ENCODE measurements at places on chromosomes 1 and 21.

GRCh38 chr21:22355949-22356348 lies 1357.7 kb downstream of the NCAM2 start:
- DNase-seq = no peak

- no peak for DNase-seq
Observed at GRCh38 chr1:180793451-180793850, 119.2 kb upstream of the KIAA1614 start.

DNA sequence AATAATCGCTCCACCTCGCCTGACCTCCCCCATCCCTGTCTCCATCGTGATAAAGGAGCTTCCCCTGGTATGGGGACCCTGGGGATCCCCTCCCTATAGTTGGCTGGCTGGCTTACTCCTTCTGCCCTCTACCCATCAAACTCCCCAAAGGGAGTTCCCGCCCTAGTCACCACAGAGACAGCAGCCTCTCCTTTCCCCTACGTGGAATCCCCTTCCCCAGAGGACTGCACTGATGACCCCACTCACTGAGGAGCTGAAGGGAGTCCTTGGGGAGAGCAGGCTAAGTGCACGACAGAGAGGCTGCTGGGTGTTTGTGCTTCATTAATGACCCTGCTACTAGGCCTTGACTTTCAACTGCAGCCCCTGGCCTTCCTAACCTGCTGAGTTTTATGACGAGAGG lies 1.9 kb downstream of the CADM3 start:
- no peak for DNase-seq

GRCh38 chr1:110035236-110035752 lies 870 bp downstream of the STRIP1 start:
- DNase-seq = no peak

DNA sequence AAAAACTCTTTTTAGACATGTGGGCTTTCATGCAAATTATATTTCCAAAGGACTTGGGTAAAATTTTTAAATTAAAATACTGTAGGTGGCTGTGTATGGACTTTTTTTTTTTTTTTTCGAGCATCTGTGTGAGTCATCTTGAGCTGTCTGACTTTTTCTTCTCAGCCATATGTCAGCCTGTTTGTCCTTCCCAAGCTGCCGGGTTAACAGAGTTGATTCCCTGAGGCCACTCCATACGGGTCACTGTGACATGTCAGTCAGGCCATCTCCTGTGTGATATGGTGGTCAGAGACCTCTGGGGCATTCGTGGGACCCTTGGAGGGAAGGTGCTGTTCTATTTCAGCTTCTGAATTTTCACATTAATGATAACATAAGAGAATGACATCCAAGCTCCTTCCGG lies 148.3 kb downstream of the KCNJ6 start:
- DNase-seq = no peak

GRCh38 chr1:48810740-48811139 lies 34.0 kb upstream of the BEND5 start:
- no peak for DNase-seq

- no peak for DNase-seq
Observed at GRCh38 chr1:233376382-233377110, 49.0 kb downstream of the MAP3K21 start.

DNA sequence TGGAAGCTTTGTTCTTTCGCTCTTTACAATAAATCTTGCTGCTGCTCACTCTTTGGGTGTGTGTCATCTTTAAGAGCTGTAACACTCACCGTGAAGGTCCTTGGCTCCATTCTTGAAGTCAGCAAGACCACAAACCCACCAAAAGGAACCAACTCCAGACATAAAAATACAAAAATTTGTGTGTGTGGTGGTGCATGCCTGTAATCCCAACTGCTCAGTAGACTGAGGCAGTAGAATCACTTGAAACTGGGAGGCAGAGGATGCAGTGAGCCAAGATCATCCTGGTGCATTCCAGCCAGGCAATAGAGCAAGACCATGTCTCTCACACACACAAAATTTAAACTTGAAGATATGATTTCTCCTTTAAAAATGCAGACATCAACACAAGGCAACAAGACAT lies 1431.7 kb upstream of the B3GALT2 start:
- no peak for DNase-seq

GRCh38 chr1:178495741-178496409 lies 889 bp downstream of the CLEC20A start:
- DNase-seq = no peak

DNA sequence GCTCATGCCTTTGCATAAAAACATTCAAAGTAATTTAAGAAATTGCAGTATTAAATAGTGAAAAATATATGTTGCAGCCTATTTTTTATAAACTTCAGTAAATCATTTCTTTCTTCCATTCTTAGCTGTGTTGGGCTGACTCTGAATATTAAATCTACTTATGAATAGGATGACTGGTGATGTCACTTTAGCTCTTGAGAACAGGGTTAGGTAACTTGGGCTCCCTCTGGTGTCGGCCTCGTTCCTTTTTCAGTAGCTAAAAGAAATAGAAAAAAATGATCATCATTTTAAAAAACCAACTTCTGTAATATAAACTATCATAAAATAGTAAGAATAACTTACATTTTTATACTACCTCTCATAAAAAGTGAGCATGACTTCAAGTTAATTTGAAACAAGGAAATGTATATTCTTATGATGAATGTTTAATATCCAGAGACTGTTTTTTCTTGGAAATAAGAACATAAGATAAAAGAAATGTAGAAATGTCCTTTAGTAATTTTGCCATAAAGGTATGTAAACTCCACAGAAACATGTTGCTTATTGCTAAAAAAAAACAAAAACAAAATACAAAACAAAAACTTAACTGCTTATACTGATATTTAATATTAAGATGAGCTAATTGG lies 26.8 kb upstream of the NCAM2 start:
- peak; percentile 93 for DNase-seq

- DNase-seq = peak; percentile 84
Observed at GRCh38 chr1:6701437-6702153, at the start of gene DNAJC11. TSS of gene DNAJC11 (minus strand) at chr1:6701816. CDS start at chr1:6701800, 16 bp downstream.

DNA sequence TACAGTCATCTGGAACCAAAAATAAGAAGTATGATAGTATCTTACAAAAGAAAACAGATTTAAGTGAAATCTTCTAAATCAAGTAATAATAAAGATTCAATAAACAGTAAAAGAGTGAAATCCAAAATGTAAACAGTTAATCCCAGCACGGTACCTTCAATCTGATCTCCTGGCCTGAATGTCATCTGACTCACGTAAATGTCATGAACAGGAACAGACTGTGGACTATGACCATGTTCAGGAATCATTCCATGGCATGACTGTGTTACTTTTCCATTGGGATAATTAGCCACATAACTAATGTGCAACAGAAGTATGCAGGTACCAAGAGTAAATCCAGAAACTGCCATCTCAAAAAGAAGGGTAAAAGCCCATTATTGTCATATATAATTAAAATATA lies 18.0 kb downstream of the FRRS1 start:
- no peak for DNase-seq

GRCh38 chr1:101371259-101371658 lies 134.4 kb downstream of the S1PR1 start:
- DNase-seq = no peak

DNA sequence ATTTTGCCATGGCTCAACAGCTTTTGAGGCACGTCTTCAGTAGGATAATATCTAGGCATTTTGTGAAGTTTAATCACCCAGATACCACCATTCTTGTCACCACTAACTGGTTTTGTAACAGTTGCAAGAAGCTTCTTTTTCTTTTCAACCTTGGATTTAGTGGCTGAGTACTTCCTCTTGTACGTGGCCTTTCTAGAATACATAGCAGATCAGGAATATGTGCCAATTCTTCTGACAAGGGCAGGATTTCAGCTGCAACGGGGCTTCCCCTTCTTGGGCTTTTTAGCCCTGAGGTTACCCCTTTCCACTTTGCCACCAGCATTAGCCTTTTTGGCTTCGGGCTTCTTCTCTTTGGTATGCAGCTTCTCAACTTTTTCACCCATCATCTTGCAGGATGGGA lies 79.3 kb upstream of the WARS2 start:
- DNase-seq = no peak

DNA sequence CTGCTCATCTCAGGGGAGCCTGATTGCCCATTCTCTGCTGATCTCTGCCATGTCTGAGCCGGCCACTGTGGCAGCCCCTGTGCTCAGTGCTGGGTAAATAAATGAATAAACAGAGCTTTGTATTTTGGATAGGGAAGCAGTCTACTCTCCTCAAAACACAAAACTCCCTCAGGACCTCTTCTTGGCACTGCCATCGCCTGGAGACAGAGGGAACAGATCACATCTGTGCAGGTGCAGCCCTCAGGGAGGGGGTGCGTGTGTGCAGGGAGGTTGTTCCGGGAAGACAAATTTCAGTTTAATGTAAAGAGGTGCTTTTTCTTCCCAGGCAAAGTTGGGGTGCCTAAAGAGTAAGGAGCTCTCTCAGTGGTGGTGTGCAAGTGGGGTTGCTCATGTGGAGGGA lies 7.7 kb upstream of the FAM167B start:
- no peak for DNase-seq

DNA sequence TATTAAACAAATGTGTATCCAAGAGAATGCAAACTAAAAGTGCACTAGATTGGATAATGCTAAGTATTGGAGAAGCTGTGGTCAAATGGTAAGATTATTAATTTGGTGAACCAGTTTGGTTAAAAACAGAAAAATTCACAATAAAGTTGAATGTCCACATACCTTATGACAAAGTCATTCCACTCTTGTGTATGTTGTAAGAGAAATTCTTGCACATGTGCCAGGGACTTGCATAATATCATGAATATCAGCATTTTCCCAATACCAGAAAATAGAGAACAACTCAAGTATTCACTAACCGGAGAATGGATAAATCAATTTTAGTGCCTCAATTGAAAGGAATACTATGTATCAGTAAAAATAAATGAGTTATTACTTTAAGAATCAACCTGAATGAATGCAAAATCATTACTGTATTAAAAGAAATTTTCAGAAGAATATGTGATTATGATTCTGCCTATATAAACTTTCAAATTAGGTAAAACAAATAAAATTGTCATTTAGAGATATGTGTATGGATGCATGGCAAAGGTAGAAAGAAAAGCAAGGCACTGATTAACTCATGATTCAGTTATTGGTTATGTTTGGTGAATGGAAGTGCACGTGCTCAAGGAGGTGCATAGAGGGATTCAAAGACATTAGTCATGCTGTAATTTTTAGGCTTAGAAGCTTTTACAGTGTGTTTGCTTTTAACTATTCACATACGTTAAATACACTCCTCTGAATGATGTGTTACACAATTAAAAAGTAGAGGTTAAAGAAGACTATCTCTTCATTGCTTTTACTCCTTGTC lies 217.4 kb upstream of the KCNK2 start:
- no peak for DNase-seq

GRCh38 chr1:54479841-54480524 lies 68.0 kb upstream of the ACOT11 start:
- no peak for DNase-seq

DNA sequence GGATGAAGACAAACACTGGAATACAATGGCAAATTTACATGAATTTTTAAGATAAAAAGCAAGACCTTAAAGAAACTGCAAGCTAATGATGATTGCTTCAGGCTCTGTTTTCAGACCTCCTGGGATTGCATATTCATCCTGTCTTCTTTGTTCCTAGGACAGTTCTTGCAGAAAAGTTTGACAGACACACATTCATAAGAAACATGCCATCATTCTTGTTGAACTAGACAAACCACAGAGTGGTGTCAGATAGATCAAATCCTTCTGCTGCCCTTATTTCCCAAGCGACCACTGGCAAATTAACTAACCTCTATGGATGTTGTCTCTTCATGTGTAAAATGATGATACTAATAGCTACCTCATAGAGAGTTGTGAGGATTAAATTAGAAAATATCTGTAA lies 181.3 kb downstream of the KCTD3 start:
- DNase-seq = no peak

- no peak for DNase-seq
Observed at GRCh38 chr1:237300642-237301041, 258.7 kb downstream of the RYR2 start.

GRCh38 chr21:46438241-46438640 lies 20.4 kb upstream of the DIP2A start:
- DNase-seq = no peak

DNA sequence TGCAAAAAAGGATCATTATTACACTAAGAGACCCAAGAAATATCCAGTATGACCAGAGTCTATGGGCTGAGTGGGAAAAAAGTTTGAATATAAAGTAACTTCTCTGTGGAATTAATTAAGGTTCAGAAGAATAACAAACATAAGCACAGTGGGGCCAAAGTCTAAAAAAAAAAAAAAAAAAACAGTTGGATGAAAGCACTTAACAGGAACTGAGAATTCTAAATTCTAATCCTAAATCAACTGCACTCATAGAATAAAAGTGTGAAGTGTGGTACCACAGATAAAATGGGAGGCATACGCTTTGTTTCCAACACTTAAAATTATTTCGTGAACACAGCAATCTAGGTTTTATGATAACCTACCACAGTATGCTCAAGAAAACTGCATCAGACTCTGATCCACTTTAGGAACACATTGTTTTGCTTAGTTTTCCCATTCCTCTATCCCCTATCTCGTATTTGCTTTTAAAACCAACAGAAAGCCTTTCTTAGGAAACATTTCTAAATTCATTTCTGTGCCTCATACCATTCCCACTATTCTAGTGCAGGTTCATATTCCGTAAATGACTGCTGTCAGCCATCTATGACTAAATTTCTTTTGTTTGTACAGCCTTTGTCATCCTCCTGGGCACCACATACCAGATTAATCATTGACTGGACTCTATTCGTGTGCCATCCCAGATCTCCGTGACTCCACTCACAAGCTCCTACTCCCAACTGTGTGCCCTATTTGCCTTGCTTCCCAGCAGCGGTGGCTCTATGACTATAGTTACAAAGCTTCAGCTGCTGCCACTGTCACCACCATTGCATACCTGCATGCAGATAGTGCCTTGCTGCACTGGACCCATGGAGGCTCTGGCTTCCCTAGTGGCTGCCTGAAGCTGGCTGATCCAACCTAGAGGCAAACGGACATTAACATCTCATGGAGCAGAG lies 24.9 kb downstream of the CHML start:
- no peak for DNase-seq

GRCh38 chr1:202810193-202810614 lies 550 bp upstream of the PCAT6 start:
- no peak for DNase-seq

- no peak for DNase-seq
Observed at GRCh38 chr1:155703216-155703615, 14.3 kb downstream of the DAP3 start.

DNA sequence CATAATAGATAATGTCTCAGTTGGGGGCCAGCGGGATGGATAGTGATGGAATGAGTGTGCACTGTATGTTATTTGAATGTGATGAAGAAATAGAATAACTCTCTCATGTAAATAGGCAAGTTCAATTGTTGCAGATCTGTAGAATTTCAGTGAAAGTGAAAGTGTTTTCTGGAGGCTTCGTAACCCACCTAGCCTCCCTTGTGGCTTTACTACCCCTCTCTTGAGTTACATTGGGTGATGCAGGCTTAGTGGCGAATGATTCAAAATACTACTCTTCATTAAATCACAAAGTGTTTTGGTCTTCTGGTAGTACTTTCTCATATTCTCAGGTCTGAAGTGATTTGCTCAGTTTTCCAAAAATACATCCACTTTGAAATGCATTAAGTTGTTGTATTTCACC lies 411.9 kb downstream of the ZP4 start:
- DNase-seq = no peak

GRCh38 chr1:172397221-172397620 lies 23.3 kb upstream of the C1orf105 start:
- peak; percentile 41 for DNase-seq
